ENCODE measurements at places on chromosomes 5 and 9. TPM values are rescaled to one million over a fixed set of nuclear protein-coding genes. Genes with fewer than 3 reads are reported as not detected.

The FOXD1 gene
- 0.09 TPM for total RNA-seq

The IL4 gene
- 20.5 TPM for total RNA-seq

The CXXC5 gene
- 1.2 TPM for total RNA-seq

The GABRA6 gene
- total RNA-seq, result not detected

The PTPN3 gene
- total RNA-seq, result 3.6 TPM

The SLC46A2 gene
- total RNA-seq, result not detected

- no peak overlapping the region for H3K4me3 ChIP-seq
- H3K27ac ChIP-seq, result no peak overlapping the region
- no peaks in the 10 kb centered on the region for H3K4me1 ChIP-seq
- H3K27me3 ChIP-seq, result peaks cover 21% of the 10 kb centered on the region
- no peaks in the 10 kb centered on the region for H3K36me3 ChIP-seq
Measured at GRCh38 chr5:80048084-80048780, 13.1 kb downstream of the THBS4 start.

DNA sequence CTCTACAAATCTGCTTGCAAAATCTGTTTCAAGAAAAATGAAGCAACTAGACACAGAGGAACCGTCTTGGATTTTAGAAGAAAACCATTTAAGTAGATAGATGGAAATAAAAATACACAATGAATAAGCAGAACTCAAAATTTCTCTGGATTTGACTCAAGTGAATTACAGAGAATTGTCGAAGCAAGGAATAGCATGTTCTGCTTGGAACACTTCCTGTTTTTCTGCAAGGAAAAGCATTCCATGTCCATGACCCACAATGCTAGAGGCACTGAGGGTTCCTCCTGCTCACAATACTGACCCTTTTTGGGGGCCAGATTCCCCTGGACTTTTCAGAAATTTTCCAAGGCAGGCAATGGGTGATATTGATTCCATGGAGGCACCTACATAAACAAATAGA lies 29.8 kb downstream of the PRUNE2 start:
- no peak overlapping the region for H3K4me3 ChIP-seq
- DNase-seq, result no peak
- no peaks in the 10 kb centered on the region for H3K4me1 ChIP-seq
- H3K27me3 ChIP-seq, result no peaks in the 10 kb centered on the region
- no peak overlapping the region for H3K27ac ChIP-seq
- no peaks in the 10 kb centered on the region for H3K36me3 ChIP-seq

- peaks cover 27% of the 10 kb centered on the region for H3K36me3 ChIP-seq
- peak overlapping the region; percentile 48 for H3K27ac ChIP-seq
- no peaks in the 10 kb centered on the region for H3K27me3 ChIP-seq
- peaks cover 49% of the 10 kb centered on the region for H3K4me1 ChIP-seq
- no peak for DNase-seq
Measured at GRCh38 chr9:89435071-89435823, 62.7 kb downstream of the SEMA4D start.

DNA sequence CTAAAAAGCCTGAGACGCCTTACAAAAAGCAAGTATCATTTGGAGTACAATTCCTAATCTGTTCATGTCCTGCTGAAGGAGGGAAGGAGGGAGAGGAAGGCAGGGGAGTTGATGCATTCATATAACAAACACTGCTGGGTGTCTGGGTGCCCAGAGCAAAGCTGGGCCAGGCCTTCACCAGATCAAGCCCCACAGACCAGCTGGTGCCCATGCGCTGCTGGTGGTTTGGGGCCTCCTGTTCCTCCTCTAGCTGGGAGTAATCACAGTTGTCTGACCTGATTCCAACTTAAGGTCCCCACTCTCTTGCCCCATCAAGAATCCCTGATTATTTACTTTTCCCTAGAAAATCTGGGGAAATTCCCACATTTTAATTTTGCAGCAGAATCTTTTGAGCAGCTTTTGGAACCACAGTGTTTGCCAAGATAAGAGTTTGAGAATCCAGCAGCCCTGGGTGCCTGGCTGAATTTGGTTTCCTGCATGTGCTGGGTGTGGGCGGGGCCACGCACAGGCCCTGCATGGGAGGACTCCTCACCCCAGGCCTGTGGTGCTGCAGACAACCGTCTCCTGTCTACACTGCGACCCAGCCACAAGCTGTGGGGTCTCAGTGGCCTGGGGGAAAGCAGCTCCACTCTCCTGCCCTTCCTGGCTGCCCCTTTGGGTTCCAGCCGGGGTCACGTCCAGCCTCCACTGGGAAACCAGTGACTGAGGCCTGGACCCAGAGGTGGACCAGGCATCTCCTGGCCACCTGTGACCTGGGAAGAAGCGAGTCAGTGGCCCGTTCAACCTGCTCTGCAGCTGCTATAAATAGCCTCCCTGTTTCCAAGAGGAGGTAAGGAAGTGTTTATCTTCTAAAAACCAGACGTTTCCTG lies 47.5 kb downstream of the NEURL1B start:
- H3K36me3 ChIP-seq, result no peaks in the 10 kb centered on the region
- H3K4me1 ChIP-seq, result peaks cover 11% of the 10 kb centered on the region
- H3K27me3 ChIP-seq, result peaks cover 8% of the 10 kb centered on the region
- H3K4me3 ChIP-seq, result no peak overlapping the region
- DNase-seq, result peak; percentile 79
- peak overlapping the region; percentile 45 for H3K27ac ChIP-seq

GRCh38 chr9:37342493-37342892 lies 80.0 kb upstream of the GRHPR start:
- H3K27ac ChIP-seq, result no peak overlapping the region
- no peaks in the 10 kb centered on the region for H3K4me1 ChIP-seq
- H3K36me3 ChIP-seq, result no peaks in the 10 kb centered on the region
- H3K4me3 ChIP-seq, result no peak overlapping the region

GRCh38 chr9:132048201-132048600 lies 31.5 kb downstream of the MED27 start:
- no peak overlapping the region for H3K27ac ChIP-seq
- H3K36me3 ChIP-seq, result no peaks in the 10 kb centered on the region
- DNase-seq, result no peak
- H3K27me3 ChIP-seq, result no peaks in the 10 kb centered on the region
- no peak overlapping the region for H3K4me3 ChIP-seq
- no peaks in the 10 kb centered on the region for H3K4me1 ChIP-seq

- DNase-seq, result no peak
- no peak overlapping the region for H3K27ac ChIP-seq
- H3K4me3 ChIP-seq, result no peak overlapping the region
- no peaks in the 10 kb centered on the region for H3K36me3 ChIP-seq
- H3K4me1 ChIP-seq, result no peaks in the 10 kb centered on the region
- H3K27me3 ChIP-seq, result peaks cover 5% of the 10 kb centered on the region
Measured at GRCh38 chr5:73818357-73818756, 192.4 kb downstream of the ARHGEF28 start.

GRCh38 chr9:119559056-119559455 lies 189.8 kb upstream of the BRINP1 start:
- peaks cover 6% of the 10 kb centered on the region for H3K4me1 ChIP-seq
- peaks cover 2% of the 10 kb centered on the region for H3K27me3 ChIP-seq
- DNase-seq, result no peak
- no peak overlapping the region for H3K27ac ChIP-seq
- no peaks in the 10 kb centered on the region for H3K36me3 ChIP-seq

- H3K27me3 ChIP-seq, result no peaks in the 10 kb centered on the region
- no peak overlapping the region for H3K4me3 ChIP-seq
- peaks cover 8% of the 10 kb centered on the region for H3K36me3 ChIP-seq
- peaks cover 23% of the 10 kb centered on the region for H3K4me1 ChIP-seq
- H3K27ac ChIP-seq, result no peak overlapping the region
Measured at GRCh38 chr9:110130791-110131416, 77.1 kb downstream of the C9orf152 start.

DNA sequence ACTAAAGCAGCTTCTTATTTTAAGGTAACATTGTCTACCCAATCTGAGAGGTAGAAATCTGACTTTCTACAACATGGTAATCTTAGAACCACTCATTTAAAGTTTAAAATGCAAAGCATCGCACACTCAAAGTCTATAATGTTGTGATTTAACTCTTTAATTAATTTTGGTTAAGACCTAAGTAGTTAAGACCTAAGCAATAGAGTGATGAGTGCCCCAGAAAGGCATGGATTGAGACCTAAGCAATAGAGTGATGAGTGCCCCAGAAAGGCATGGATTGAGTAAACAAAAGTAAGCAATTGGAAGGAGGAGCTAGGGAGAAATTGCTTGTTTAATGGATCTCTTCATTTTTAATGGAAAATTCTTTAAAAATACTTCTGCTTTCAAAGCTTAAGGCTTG lies 86.8 kb downstream of the NLN start:
- H3K4me3 ChIP-seq, result no peak overlapping the region
- peaks cover 27% of the 10 kb centered on the region for H3K4me1 ChIP-seq
- no peaks in the 10 kb centered on the region for H3K27me3 ChIP-seq
- no peak for DNase-seq
- H3K27ac ChIP-seq, result no peak overlapping the region

- H3K27me3 ChIP-seq, result no peaks in the 10 kb centered on the region
- H3K4me3 ChIP-seq, result no peak overlapping the region
- H3K36me3 ChIP-seq, result no peaks in the 10 kb centered on the region
- no peak overlapping the region for H3K27ac ChIP-seq
- DNase-seq, result no peak
Measured at GRCh38 chr5:174550026-174550425, 174.4 kb upstream of the MSX2 start.

DNA sequence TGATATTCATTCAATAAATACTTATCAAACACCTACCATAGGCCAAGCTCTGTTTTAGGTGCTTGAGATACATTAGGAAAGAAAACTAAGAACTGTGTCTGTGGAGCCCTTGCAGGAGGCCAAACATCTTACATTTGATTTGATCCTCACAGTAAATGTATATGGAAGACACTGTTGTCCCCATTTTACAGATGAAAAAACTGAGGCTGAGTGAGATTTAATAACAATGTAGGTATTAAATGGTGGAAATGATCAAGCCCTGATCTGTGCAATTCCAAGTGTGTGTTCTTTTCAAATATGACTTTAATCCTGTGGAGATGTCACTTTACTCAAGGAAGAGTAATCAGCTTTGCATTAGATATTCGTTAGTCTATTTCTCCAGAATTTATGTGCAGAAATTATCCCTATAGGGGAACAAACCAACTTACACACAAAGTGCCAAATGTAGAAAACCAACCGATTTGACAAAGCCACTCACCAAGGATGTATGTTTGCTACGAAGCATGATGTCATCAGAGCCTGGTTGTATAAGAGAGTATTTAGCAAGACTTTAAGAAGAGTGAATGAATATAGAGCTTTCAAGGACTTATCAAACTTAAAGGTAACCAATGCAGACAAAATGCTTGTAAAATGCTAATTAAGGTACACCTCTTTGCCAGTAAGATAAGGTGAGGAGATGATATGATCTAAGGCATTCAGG lies 153.9 kb upstream of the NFIB start:
- H3K27ac ChIP-seq, result no peak overlapping the region
- H3K4me1 ChIP-seq, result no peaks in the 10 kb centered on the region
- H3K36me3 ChIP-seq, result no peaks in the 10 kb centered on the region

DNA sequence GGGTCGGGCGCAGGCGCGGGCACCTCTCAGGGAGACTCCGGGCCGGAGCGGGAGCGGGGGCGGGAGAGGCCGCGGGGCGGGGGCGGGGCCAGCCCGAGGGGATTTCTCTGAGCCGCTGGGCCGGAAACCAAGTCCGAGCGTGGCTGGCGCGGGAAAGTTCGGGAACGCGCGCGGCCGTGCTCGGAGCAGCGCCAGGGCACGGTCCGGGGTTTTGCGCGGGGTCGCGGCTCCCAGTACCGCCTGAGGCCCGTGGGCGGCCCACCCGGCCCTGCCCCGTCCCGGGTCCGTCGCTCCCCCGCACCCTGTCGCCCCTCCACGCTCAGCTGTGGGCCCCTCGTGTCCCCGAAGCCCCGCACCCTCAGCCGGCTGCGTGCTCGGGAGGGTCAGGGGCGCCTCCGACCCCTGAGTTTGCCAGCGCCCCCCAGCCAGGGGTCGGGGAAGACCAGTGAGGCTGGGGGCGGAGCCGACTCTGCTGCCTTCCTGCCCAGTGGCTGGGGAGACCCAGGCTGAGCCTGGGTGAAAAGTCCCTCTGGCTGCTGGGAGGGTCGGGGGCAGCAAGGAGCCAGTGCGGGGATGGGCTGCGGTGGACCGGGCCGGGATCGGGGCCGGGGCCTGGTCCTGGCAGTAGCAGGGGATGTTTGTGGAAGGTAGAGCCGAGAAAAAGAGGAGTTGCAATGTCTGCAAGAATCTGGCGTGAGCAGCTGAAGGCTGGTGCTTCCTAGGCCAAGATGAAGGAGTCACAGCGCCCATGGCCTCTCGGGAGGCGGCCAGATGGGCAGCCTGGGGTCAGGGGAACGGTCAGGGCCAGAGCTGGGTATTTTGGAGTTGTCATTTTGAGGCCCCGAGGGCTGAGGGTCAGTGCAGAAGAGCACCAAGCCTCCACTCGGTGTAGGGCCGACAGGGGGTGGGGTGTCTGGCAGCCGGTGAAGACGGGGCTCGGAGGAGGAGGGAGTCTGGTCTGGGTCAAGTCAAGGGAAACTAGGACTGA lies 588 bp downstream of the TRAF2 start:
- no peaks in the 10 kb centered on the region for H3K27me3 ChIP-seq
- peaks cover 22% of the 10 kb centered on the region for H3K36me3 ChIP-seq
- H3K27ac ChIP-seq, result peak overlapping the region; percentile 95
- DNase-seq, result peak; percentile 85

GRCh38 chr9:126979461-126979860 lies 64.9 kb downstream of the RALGPS1 start:
- H3K4me1 ChIP-seq, result peaks cover 7% of the 10 kb centered on the region
- DNase-seq, result no peak
- peaks cover 5% of the 10 kb centered on the region for H3K36me3 ChIP-seq
- H3K27me3 ChIP-seq, result peaks cover 42% of the 10 kb centered on the region
- no peak overlapping the region for H3K27ac ChIP-seq

- DNase-seq, result no peak
- no peaks in the 10 kb centered on the region for H3K36me3 ChIP-seq
- no peaks in the 10 kb centered on the region for H3K27me3 ChIP-seq
- no peaks in the 10 kb centered on the region for H3K4me1 ChIP-seq
- no peak overlapping the region for H3K27ac ChIP-seq
Measured at GRCh38 chr5:125584140-125584520, 837.7 kb upstream of the ZNF608 start.

- H3K36me3 ChIP-seq, result peaks cover 6% of the 10 kb centered on the region
- DNase-seq, result no peak
- no peak overlapping the region for H3K27ac ChIP-seq
- H3K4me1 ChIP-seq, result peaks cover 10% of the 10 kb centered on the region
- no peak overlapping the region for H3K4me3 ChIP-seq
Measured at GRCh38 chr9:123175854-123176629, 92.3 kb downstream of the STRBP start.

- H3K27ac ChIP-seq, result peak overlapping the region; percentile 80
- H3K4me3 ChIP-seq, result peak overlapping the region; percentile 82
Measured at GRCh38 chr5:148808864-148809642, 17.4 kb upstream of the ADRB2 start.

- H3K36me3 ChIP-seq, result no peaks in the 10 kb centered on the region
- no peak overlapping the region for H3K4me3 ChIP-seq
- DNase-seq, result no peak
- H3K27ac ChIP-seq, result no peak overlapping the region
- H3K4me1 ChIP-seq, result no peaks in the 10 kb centered on the region
Measured at GRCh38 chr9:70874451-70874850, 247.0 kb downstream of the TRPM3 start.

- DNase-seq, result no peak
- no peaks in the 10 kb centered on the region for H3K27me3 ChIP-seq
- peaks cover 46% of the 10 kb centered on the region for H3K4me1 ChIP-seq
- H3K4me3 ChIP-seq, result no peak overlapping the region
Measured at GRCh38 chr9:136535070-136535469, 10.8 kb downstream of the NOTCH1 start.

- no peak overlapping the region for H3K4me3 ChIP-seq
- H3K36me3 ChIP-seq, result no peaks in the 10 kb centered on the region
- DNase-seq, result no peak
- peaks cover 5% of the 10 kb centered on the region for H3K4me1 ChIP-seq
- no peaks in the 10 kb centered on the region for H3K27me3 ChIP-seq
Measured at GRCh38 chr5:168950241-168950951, 350.5 kb downstream of the SLIT3 start.

All from activated CD4-positive, alpha-beta T cell treated with anti-CD3 and anti-CD28 coated beads, Interleukin-2, amount 10 ng/mL, durations not matched to agents 24 days and 14 days (primary cell).